ENCODE measurements at places on chromosomes 4 and X. TPM values are rescaled to one million over a fixed set of nuclear protein-coding genes. Genes with fewer than 3 reads are reported as not detected.

GRCh38 chr4:48904541-48905142 is 1.9 kb downstream of the OCIAD2 start:
- no peak for DNase-seq
- H3K27me3 ChIP-seq, result peaks cover 8% of the 10 kb centered on the region
- peaks cover 14% of the 10 kb centered on the region for H3K4me1 ChIP-seq
- H3K27ac ChIP-seq, result no peak overlapping the region
- peaks cover 8% of the 10 kb centered on the region for H3K36me3 ChIP-seq
- H3K4me3 ChIP-seq, result no peak overlapping the region

- no peak overlapping the region for H3K27ac ChIP-seq
- H3K27me3 ChIP-seq, result no peaks in the 10 kb centered on the region
- DNase-seq, result no peak
- no peak overlapping the region for H3K4me3 ChIP-seq
- H3K4me1 ChIP-seq, result no peaks in the 10 kb centered on the region
- no peaks in the 10 kb centered on the region for H3K36me3 ChIP-seq
Observed at GRCh38 chrX:104618106-104618895, 52.3 kb downstream of the IL1RAPL2 start.

DNA sequence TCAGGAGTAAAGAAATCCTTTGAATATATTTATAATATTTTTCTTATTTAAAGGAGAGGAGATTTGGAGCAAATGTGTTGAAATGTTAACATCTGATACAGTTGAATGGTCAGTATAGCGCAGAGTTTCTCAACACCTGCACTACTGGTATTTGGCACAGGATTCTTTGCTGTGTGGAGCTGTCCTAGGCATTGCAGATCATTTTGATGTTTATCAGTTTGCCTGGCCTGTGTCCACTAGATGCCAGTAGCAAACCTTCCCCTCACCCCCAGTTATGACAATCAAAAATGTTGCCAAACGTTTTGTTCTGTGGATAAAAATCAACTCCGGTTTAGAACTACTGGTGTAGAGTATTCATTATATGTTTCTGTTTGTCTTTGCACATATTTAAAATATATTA is 765.3 kb upstream of the SLIT2 start:
- H3K27ac ChIP-seq, result no peak overlapping the region
- H3K4me3 ChIP-seq, result no peak overlapping the region
- no peaks in the 10 kb centered on the region for H3K36me3 ChIP-seq
- DNase-seq, result no peak
- no peaks in the 10 kb centered on the region for H3K4me1 ChIP-seq

GRCh38 chrX:40922307-40922706 is 162.9 kb upstream of the USP9X start:
- H3K27ac ChIP-seq, result no peak overlapping the region
- no peaks in the 10 kb centered on the region for H3K36me3 ChIP-seq
- H3K4me1 ChIP-seq, result no peaks in the 10 kb centered on the region
- DNase-seq, result no peak
- H3K27me3 ChIP-seq, result no peaks in the 10 kb centered on the region

- H3K36me3 ChIP-seq, result no peaks in the 10 kb centered on the region
- H3K4me3 ChIP-seq, result no peak overlapping the region
- DNase-seq, result no peak
- H3K27ac ChIP-seq, result no peak overlapping the region
- no peaks in the 10 kb centered on the region for H3K4me1 ChIP-seq
Observed at GRCh38 chr4:181710143-181710542, 533.1 kb upstream of the TENM3 start.

DNA sequence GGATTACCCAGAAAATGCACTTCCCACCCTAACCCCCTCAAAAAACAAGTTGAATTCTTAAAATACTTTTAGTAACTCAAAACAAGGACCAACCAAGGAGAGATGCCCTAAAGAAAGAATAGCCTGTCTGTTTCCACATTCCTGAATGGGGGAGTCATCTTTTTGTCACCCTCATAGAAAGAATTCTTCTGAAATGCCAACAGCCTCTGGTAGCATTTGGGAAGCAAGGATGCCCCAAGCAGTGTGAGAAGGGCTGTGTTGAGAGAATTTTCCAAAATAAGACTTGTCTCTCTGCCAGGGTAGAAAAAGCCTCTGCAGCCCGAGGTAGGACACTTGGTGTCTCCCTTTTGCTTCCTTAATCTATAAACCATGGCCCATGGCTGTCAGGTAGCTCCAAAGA is 173.1 kb upstream of the VCX3A start:
- DNase-seq, result no peak
- no peak overlapping the region for H3K27ac ChIP-seq
- H3K27me3 ChIP-seq, result no peaks in the 10 kb centered on the region
- H3K36me3 ChIP-seq, result no peaks in the 10 kb centered on the region
- H3K4me1 ChIP-seq, result no peaks in the 10 kb centered on the region

- no peak overlapping the region for H3K4me3 ChIP-seq
- no peaks in the 10 kb centered on the region for H3K36me3 ChIP-seq
- DNase-seq, result no peak
- no peaks in the 10 kb centered on the region for H3K27me3 ChIP-seq
- H3K27ac ChIP-seq, result no peak overlapping the region
Observed at GRCh38 chr4:9952415-9952950, 68.8 kb downstream of the SLC2A9 start.

Gene SRPX2
- 8.3 TPM for total RNA-seq

Gene PNMA3
- total RNA-seq, result 0.26 TPM

Gene VCX3B
- total RNA-seq, result not detected

Gene F11
- total RNA-seq, result not detected

Gene ZNF280C
- 7.2 TPM for total RNA-seq

Gene SPATA4
- not detected for total RNA-seq

All from suprapubic skin (tissue), 4 donors.